Stimulated activated CD4-positive, alpha-beta T cell treated with anti-CD3 and anti-CD28 coated beads, Interleukin-12 subunit alpha, Interleukin-12 subunit beta, amount 100 ng/mL, for 4 hours (primary cell): ENCODE measurements at places on chromosomes 4 and X.

GRCh38 chr4:30920043-30920442, 199.9 kb downstream of the PCDH7 start:
- no peak for DNase-seq

DNA sequence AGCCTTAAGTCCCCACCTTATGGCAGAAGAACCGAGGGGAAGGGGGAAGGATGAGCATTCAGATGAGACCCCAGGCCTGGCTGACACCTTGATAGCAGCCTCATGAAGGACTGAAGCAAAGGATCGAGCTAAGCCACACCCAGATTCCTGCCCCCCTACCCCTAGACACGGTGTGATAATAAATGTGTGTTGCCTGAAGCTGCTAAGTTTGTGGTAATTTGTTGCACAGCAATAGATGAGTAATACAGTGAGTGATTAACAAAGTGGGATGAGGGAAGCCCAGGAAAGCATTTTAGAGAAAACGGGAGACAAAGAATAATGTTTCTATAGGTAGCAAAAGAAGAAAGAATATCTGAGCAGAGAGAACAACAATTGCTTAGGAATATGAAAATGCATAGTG, 404.2 kb downstream of the MID1IP1 start:
- DNase-seq, result no peak

DNA sequence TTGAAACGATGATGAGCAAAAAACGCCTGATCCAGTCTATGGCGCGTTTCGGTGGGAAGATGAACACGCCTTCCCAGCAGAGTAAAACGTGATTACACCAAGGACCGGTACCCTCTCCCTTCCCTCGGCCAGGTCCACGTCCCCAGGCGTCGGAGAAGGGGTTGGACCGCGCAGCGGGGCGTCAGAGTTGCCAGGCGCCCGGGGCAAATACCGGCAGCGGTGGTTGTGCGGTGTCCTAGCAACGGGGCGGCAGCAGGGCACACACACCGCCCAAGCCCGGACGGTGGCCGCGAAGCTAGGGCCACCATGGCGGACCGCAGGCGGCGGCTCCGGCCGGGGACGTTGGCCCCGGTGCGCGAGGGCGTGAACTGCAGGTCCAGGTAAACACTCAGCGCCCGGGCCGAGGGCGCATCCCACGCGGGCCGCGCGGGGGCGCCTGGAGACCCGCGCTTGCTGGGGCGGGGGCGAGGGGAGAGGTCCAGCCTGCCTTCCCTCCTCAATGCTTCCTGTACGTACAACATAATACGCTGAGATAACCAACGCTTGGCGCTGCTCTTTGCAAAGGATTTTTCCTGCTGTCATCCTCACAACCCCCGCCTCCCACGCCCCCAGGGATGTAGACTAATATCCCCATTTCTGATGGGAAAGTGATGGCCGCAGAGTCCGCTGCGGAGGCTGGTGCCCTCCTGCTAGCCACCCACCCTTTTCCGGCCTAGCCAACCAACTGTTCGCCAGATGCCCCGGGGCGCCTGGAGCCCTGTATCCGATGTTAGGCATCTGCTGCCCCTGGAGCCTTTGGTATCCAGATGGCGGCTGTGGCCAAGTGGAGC, at the start of gene FAM47E:
TSS of gene FAM47E (plus strand) at position 281 of the 830 bp plus-strand sequence. CDS start at position 307, 26 bp downstream.
- peak; percentile 3 for DNase-seq

DNA sequence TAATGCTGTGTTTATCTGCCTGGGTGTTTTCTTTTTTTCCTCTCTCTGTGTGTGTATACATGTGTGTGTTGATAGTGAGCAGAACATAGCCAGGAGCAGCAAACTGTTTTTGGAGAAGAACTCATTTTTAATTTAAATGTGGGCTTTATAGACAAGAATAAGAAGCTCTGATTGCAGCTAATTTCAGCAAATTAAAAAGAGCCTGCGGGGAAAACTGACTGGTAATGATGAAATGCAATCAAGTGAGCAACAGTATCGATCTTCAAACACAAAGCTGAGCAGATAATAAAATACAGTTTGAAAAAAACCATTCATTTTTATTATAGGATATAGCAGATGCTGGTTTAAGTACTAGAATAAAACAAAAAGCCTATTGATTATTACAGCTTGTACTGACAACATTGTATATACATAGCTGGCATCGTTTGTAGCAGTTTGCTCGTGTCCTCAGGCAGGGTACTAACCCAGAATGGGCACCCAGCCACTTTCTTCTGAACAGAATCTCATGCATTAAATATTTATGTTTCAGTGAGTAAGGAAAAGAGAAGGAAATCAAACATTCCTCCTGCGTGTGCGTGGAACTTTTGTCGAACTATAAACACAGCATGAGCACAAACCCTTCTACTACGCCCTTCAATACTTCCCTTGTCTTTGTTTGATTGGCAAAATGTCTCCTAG, 73.5 kb upstream of the ZFP42 start:
- DNase-seq, result no peak

DNA sequence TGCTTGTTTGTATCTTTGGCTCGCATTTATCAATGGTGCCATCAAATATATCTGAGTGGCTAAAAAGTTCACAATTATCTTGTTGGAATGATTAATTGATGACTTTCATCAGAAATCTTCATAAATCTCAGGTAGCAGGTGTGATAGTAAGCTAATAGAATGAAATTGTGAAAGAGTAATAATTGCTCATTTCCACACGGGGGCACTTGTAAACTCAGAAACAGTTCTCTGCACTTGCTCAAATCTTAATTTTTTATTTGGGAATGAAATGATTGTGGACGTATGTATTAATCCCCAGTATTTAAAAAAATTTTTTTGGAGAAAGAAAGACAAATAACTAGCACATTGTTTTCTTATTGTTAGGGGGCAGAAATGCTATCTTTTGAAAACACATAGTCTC, 132.8 kb downstream of the DTHD1 start:
- DNase-seq, result no peak

- no peak for DNase-seq
Measured at GRCh38 chr4:121819216-121819965, 4.3 kb downstream of the CCNA2 start.

DNA sequence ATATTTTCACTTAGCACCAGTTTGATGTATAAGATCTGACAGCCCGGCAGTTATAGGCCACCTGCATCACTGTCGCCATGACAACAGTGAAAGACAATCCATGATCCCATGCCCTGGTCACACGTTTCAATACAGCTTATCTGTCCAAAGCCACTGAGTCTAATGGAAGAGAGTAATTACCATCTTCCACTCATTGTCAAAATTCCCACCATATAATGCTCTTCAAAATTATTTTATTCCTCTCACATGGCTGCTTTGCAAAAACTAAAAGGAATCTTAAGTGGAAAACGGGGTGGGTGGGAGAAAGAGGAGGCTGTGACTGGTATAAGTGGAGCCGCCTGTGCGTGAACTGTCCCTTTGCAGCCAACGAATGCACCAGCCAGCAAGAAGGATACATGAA, 44.2 kb downstream of the MAML3 start:
- no peak for DNase-seq

- DNase-seq, result no peak
Measured at GRCh38 chrX:31271615-31272471, 200.0 kb upstream of the FTHL17 start.

DNA sequence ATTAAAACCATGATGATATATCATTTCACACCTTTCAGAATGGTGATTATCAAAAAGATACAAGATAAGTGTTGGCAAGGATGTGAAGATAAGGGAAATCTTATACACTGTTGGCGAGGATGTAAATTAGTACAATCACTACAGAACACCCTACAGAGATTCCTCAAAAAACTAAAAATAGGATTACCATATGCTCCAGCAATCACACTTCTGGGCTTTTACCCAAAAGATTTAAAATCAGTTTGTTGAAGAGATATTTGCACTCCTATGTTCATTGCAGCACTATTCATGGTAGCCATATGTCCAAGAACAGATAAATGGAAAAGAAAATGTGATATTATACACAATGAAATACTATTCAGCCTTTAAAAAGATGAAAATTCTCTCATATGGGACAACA, 240.4 kb downstream of the GABRG1 start:
- no peak for DNase-seq

- no peak for DNase-seq
Measured at GRCh38 chr4:25367004-25367621, 9.9 kb upstream of the ANAPC4 start.

GRCh38 chr4:83112678-83113428, 1.7 kb downstream of the PLAC8 start:
- DNase-seq, result peak; percentile 16

DNA sequence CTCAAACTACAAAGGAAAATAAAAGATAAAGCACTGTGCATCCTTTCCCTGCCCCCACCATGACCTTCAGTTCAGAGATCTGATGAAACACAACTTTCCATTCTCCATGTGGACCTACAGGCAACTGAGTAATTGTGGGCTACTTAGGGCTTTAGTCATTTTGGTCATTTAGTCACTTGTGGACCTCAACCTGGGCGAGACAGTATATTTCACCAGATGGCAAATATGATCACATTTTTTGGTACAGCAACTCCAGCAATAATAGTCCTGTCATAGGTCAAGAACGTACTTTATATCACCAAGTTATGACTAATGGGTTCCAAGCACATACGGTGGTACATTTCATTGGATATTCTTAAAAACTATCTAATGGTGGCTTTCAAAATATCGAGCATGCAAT, 141.2 kb downstream of the PDGFC start:
- no peak for DNase-seq

GRCh38 chr4:173522951-173523395, 7.1 kb downstream of the HAND2 start:
- DNase-seq, result no peak

DNA sequence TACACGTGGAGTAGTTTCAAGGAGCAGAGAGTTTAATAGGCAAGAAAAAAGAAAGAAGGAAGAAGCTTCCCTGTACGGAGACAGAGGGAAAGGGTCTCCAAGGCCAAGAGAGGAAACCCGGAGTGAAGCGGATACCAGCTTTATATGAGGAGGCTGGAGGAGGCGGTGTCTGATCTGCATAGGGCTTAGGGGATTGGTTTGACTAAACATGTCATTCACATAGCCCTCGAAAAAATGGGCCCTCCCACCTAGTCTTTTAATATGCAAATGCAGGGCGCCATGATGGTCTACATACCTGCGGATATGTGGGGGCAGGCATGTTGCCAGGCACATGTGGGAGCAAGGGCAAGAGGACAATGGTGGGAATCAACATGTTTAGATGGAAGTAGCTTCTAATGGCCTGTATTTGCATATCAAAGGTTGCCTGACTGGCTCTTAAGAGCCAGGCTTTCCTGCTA, 103.1 kb upstream of the UGT8 start:
- no peak for DNase-seq

DNA sequence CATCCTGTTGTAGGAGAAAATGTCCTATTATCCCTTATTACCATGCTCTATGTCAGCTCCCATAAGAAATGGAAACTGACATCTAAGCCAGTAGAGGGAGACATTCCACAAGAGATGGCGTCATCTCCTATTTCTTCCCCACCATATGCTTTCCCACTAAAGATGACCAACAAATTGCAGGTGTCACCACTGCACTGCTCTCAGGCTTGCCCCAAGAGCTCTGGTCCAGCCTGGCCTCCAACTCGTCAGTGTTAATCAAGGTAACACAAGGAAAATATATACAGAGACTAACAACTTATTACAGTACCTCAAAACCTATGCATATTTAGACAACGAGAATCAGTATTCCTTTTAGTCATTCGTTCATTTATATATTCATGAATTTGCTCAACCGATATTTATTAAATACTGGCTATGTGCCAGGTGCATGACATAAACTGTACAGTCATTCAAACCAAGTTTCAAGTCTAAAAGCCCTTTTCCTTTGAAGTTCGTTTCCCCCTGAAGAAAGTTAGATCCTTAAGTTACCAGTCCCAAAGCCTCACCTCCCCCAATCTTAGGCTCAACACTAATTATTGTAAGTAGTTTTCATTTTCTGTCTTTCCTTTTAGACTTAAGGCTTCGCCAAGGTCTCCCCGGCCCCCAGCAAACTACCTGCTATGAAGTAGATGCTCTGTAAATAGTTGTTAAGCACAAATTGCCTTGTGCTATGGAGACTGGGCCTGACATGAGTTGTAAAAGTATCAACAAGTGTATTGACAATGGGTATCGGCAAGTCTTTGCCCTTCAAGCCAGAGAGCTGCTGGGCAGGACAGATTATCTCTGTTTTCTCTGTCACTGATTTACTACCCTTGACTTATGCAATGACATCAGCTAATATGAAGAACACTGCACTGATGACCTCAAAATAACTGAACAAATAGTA, 3.1 kb upstream of the FGB start:
- no peak for DNase-seq

DNA sequence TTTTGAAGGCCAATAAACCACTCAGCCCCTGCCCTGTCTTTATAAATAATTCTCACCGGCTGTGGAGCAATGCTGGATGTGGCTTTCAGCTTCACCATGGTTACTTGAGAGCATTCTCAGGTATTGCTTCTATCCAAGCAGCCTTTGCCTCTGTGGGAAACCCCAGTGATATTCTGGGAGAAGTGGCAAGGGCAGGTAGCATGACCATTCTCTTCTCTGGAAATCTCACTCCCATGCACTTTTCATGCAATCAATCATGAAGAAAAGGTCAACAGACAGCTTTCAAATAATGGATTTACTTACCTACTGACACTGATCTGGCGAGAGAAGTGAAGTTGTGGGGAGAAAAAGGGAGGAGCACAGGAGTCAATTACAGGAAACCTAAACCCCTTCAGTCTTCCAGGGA, 49.5 kb downstream of the UNC5C start:
- DNase-seq, result no peak

GRCh38 chr4:24510091-24510490, 74.3 kb downstream of the DHX15 start:
- DNase-seq, result no peak

- DNase-seq, result no peak
Measured at GRCh38 chr4:133759428-133759827, 442.2 kb downstream of the PABPC4L start.

DNA sequence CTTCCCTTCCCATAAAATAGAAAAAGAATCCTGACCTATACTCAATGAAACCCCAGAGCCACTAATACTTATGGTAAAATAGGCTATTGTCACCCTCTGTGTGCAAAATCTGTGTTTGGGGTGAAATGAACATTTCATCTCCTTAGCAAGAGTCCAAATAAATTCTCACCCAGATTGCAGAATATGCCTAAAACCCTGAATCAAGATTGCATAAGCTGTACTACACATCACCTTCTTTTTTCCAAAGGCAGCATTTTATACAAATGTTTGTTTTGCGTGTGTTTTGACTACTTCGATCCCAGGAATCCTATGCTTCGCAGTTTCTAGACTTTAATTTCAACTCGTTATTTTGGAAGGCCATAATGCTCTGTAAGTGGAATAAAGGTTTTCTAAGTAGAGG, 12.2 kb upstream of the HADH start:
- DNase-seq, result no peak

GRCh38 chr4:173181848-173182247, 13.2 kb downstream of the GALNT7 start:
- no peak for DNase-seq

DNA sequence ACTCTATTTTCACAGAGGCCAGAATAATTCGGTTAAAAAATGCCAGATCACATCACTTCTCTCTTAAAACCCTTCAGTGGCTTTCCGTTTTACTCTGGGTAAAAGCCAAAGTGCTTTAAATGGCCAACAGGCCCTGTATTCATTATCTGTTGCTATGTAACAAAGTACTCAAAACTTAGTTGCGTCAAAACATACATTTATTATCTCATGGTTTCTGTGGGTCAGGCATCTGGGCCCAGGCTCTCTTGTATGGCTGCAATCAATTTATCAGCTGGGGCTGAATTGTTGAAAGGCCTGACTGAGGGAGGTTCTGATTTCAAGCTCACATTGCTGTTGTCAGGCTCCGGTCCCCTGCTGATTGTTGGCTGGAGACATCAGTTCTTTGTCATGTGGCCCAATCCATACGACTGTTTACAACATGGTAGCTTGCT, 72.7 kb upstream of the H2AZ1 start:
- no peak for DNase-seq
